Effector memory CD8-positive, alpha-beta T cell (primary cell): ENCODE measurements at places on chromosomes 7 and 10.

- DNase-seq, result no peak
Measured at GRCh38 chr7:7970237-7970530, 1.6 kb downstream of the GLCCI1 start.

DNA sequence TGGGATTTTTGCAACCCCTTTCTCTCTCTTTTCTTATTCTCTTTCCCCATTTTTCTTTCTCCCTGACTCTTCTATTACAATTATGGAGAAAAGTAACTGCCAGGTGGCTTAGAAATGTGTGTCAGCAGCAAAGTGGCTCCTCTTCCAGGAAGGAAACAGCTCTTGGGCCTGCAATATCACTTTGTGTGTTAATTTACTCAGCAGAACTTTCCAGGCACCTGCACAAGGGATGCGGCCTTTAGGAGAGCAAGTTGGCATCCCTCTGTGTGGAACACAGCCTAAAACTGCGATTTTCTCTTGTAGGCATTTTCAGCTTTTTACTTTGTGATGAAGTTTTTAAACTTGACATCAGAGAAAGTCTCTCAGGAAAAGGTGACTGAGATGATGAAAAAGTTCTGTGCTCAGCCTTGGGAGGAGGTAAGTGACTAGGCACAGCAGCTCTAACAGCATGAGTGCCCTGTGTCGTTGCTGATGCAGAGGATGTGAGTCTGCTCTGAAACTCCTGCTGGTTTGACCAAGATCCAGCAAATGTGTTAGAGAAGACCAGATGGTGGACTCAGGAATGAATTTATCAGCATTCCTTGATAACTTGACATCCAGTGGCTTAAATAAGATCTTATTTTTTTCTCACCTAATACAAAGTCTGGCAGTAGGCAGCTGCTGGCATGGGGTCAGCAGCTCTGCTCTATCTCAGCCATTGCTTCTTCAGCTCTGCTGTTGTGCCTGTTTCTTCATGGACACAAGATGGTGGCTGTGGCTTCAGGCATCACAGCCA is 47.4 kb upstream of the CC2D2B start:
- DNase-seq, result no peak

- no peak for DNase-seq
Measured at GRCh38 chr7:145624618-145625017, 492.0 kb upstream of the CNTNAP2 start.

- DNase-seq, result no peak
Measured at GRCh38 chr10:93954726-93955363, 38.9 kb upstream of the PLCE1 start.

DNA sequence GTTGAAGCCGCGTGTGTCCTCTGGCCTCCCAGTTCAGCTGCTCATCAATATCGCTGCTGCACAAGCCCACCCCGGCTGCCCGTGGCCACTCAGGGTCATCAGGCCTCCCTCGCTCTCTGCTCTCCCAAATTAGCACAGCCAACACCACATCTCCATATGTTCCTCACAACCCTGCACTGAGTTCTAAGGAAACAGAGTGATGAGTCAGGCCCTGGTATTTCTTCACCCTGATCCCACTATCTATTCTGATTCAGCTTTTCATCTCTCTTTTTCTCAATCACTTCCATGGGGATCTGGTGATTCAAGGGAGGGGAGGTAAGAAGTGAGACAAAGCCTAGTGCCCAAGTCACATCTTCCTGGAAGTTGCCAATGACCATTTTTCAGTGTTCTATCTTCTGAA is 23.8 kb downstream of the CYTH3 start:
- no peak for DNase-seq

- DNase-seq, result no peak
Measured at GRCh38 chr10:26221541-26221940, 5.0 kb downstream of the GAD2 start.

DNA sequence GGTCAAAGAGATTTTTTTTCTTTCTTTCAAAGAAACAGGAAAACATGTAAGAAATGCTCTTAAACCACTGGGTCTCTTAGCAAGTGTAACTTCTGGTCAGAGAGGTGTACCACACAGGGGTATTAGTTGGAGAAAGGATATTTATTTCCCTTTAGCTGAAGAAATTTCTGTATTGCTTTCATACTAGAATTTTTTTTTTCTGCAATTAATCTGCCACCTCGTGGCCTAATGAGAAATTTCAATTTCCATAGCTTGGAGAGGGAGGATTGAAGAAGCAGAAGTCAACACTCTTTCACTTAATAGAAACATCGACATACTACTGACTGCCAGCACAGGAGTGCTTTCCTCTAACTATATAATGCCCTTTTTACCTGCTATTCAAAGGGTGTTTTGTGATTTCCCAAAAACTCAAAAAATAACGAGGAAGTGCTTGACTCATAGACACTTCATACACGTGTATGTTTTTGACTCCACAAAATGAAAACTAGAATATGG is 177.6 kb upstream of the NAMPT start:
- DNase-seq, result peak; percentile 12

GRCh38 chr7:159099711-159100231 is 44.9 kb downstream of the VIPR2 start:
- DNase-seq, result no peak

- no peak for DNase-seq
Measured at GRCh38 chr7:84654273-84654672, 459.7 kb upstream of the SEMA3A start.

DNA sequence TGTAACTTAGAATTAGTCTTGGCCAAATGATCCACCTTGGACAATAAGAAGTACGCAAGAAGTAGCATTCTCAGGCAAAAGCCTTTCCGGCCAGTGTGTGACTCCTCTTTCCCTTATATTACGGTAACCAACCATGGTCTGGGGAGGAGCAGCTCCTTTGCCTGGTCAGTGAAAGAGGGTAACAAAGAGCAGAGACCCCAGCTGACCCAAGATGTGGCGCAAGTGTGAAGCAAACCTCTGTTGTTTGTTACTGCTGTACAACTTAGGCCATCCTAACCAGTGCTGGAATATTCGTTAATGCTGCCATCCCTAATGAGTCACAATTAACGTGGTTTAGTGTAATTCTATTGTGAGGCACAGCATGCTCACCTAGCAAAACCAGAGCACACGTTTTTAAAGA is 44.0 kb downstream of the HIPK2 start:
- DNase-seq, result no peak

DNA sequence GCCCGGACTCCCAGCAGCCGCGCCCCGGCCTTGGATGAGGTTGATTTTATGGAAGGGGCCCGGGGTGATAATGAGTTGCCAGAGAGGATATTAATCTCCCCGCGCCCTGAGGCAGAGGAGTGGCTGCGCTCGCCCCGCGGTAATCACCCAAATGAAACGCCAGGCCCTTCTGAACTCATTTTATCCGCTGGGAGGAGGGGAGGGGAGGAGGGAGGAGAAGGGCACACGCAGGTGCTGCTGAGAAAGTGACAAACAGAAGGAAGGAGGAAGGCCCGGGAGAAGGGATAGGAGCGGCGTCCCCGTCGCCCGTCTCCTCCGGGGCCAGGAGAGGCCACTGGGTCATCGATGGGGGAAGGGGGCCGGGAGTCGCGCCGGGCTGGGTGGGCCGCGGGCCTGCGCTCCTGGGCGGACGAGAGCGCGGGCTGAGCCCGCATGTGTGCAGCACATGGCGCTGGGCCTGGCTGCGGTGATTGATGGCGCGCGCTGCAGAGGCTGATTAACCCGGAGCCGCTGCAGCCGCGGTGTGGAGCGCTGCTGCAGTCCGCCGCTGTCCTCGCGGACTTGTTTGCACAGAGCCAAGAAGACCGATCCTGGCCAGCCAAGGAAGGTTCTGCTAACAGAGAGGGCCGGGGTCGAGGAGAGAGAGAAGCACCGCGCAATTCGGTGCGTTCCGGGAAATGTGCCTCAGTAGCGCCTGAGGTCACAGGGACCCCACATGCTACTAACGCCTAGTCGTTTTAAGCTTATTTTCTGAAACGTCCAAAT is 6.5 kb downstream of the MNX1 start:
- no peak for DNase-seq

DNA sequence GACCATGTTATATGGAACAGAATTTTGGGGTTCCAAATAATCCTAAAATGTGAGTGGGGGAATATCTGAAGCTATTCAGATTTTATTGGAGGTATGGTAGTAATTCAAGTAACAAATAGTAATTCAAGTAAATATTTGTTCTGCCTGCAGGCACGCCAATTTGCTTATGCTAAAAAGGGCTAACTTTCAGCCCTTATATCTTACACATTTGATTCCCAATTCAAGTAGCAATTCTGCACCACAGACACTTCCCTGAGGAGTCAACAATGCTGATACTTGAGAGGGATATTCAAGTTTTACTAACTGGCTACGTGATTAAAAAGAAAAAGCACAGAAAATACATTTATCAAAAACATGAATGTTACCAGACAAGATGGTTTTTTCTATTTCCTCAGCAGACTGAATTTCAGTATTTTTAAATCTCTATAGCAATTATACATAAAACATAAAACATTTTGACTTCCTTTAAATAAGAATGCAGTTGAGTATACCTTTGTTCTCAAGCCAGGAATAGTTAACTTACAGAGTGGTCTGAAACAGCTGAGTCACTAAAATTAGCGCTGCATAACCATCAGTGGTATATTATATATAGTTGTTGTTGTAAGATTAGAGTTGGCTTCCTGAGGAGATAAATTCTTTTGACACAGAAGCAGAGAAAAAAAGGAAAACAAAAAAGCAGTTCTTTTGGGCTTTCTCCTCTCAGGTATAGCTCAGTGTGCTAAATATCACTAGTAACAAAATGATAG is 33.9 kb downstream of the MTPN start:
- no peak for DNase-seq

DNA sequence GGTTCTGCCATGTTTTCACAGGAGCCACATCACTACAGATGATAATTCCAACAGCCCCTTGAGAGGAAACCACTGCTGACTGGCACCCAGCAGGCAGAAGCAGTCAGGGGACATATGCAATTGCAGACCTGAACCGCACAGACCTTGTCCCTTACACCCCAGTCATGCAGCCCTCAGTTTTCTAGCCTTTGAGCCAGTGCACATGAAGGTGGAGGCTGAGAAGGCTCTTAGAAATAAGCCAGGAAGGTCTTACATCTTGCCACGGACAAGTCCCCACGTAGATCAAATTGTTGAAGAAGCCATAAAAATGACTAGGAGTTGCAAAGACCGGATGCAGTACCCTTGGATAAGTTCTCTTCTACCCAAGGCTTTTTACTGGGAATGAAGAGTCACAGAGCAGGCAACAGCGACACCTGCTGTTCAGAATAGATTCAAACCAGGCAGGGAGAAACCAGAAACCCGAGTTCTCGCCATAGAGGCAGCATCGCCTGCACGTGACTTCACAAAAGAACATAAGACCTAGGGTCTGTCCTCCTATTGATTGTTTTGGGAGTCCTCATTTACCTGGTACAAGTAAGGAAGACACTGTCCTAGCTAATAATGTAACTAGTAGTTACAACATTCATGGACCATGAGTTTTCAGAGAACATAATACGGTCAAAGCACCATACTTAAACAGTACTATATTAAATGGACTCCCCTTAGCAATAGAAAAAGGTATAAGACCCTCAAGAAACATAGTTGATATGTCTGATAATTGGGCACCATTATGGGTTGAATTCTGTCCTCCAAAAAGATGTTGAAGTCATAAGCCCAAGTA is 11.1 kb downstream of the STEAP1B start:
- peak; percentile 58 for DNase-seq

- no peak for DNase-seq
Measured at GRCh38 chr7:16035392-16035791, 348.9 kb upstream of the MEOX2 start.

DNA sequence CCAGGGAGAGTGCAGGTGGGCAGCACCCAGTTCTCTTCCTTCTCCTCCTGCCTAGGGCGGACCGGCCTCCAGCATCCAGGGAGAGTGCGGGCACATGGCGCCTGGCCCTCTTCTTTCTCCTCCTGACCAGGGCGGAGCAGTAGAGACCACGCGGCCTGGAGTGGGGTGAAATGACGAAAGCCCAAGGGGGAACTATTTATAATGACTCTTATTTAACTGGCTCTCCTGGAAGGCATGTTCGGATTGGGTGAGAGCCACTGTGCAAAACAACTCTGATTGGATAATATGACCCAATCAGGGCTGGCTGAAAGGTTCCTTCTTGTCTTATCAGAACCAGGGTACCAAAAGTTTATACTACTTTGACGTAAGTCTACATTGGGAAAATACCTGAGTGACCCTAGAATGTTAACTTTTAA is 63.1 kb downstream of the ZNF37A start:
- no peak for DNase-seq

DNA sequence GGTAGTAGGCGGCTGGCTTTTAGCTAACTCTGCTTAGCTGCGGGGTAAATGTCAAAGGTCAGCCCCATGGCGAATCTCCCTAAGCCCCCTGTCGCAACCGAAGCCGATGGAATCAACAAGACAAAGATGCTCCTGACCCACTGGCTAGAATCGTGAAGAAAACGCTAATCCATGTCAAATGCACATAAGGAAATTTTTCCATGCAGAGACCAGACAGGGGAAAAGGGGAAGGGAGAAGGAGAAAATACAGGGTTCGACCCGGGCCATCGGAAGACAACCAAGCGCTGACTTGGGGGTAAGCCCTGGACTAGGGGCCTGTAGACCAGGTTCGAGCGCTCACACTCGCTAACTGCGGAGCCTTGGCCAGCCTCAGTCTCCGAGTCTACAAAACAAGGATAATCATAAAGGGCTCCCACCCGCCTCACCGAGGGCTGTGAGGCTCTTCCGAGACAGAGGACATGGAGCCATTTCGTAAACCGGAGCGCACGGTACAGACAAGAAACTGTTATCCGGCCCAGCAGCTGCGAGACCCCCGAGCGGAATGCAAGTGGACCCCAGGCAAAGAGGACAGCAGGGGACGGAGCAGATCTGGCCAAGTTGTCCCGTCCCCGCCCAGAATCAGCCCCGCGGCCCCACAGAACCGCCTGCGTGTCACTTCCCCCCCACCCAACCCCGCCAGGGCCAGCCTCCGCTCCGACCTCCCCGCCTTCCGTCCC is 507 bp downstream of the SAR1A start:
- peak; percentile 21 for DNase-seq

DNA sequence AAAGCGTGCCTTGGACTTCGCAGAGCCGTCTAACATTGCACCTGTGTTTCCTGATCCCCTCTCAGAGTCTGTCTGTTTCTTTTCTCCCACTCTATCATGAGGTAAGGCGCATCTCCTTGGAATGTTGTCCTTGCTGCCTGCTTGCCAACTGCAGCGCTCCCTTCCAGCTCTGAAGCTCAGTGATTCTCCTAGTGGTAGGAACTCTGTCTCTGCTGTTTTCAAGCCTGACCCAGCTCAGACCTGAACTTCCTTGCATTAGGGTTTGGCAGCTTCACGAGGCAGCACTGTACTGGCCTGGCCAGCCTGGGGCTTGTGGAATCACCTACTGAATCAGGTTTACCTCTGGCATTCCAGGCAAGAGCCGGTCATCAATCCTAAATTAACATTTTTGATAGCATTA is 123.9 kb downstream of the CREB5 start:
- no peak for DNase-seq

- no peak for DNase-seq
Measured at GRCh38 chr7:150311711-150312110, 11.4 kb upstream of the LRRC61 start.

GRCh38 chr10:115022733-115023132 is 70.4 kb upstream of the ATRNL1 start:
- no peak for DNase-seq
